SW 1271 (cell line): ENCODE measurements at places on chromosomes 11 and 22.

DNA sequence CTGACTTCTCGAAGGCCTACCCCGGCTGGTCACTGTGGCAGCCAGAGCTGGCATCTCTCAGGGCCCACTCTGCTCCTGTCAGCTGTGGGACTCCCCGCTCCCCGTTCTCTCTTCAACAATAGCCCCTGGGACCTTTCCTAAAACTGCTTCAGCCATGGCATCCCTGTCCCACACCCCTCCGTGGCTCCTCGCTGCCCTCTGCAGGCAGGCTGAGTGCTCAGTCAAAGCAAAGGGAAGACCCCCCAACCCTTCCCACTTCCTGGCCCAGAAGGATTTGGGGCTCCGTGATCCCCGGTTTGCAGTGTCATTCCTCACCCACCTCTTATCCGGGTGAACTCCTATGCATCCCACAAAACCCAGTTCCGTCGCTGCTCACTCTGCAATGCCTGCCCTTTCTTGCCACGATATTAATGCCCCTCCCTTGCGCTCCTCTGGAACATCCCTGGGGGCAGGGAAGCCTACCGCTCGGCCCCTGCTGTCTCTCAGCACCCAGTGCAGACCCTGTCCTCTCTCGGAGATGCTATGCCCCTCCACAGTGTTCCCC, 1.6 kb upstream of the TH start:
- DNase-seq, result no peak

DNA sequence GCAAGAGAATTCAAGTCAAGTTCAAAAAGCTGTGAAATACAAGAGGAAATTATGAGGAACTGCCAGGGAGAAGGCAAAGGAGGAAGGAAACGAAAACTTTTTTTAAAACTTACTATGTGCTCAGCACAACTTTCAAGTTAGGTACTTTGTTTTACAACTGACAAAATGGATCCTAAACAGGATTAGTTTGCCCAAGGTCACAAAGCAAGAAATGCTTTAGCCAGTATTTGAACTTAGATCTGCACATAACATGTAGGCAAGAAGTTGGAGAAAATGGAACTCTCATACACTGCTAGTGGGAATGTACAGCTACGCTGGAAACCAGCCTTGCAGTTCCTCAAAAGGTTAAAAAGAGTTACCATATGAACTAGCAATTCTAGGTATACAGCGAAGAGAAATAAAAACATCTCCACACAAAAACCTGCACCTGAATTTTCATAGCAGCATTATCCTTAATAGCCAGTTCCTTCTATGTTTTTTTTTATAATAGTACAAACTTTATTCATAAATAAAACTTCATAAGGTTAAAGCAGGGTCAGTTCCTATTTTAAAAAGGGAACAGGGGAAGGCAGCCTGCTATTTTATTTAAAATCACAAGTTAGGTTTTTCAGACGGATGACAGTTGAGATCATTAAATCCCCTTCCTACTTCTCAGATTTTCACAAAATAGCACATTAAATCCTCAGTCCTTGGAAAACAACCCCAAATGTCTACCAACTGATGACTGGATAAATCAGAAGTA, 19.2 kb downstream of the DDX6 start:
- no peak for DNase-seq

DNA sequence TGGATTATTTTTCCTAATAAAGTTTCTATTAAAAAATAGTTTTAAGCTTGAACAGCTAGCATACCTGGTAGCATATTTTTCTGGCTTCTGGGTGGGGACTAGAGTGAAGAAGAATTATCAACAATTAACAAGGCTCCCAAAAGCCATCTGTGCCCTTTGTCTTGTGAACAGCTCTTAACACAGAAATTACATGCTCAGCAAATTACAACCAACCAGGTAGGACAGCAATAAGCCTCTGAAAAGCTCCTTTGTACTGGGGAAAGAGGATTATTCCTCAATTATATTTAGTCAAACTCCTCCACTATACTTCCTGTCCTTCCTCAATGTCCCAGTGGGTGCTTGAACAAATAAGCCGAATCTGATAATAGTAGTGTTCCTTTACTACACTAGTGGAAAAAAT, 162.8 kb downstream of the RAB38 start:
- no peak for DNase-seq

DNA sequence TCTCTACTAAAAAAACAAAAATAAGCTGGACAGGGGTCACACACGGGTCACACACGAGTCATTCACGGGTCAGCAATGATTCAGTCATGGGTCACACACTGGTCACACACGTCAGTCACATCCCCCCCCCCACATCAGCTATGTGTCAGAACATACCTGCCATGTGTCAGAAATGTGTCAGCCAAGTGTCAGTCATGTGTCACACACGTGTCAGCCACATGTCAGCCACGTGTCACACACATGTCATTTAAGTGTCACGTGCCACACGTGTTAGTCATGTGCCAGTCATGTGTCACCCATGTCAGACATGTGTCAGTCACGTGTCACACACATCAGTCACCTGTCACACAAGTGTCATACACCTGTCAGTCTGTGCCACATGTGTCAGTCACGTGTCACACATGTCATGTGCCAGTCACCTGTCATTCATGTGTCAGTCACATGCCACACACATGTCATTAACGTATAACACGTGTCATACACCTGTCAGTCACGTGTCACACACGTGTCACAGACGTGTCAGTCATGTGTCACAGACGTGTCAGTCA, 28.7 kb upstream of the MMP20 start:
- DNase-seq, result no peak

GRCh38 chr11:58061813-58062212, 31.1 kb downstream of the OR6Q1 start:
- no peak for DNase-seq

DNA sequence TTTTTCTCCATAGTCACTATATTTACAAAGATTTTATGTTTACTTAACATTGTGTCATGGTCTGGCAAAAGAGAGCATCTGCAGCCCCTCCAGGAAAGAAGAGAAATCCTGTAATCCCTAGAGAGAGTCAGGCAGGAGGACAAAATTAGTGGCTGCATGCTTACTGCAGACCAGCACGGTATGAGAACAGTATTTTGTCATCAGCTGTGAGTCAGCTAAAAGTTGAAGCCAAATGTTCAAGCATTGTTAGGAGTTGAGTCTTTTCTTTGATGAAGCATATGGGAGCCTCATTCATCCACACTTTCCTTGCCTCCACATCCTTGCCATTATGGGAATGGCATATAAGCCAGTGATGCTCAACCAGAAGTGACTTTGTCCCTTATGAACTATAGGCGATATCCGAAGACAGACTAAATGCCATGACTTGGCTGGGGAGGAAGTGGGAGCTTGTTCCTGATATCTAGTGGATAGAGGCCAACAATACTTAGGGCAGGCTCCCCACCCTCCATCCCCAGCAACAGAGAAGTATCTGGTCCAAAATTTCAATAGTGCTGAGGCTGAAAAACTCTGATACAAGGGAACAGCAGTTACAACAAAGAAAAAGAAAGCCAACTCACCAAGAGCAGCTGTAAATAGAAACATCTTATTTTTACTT, 112.0 kb upstream of the OR5AK2 start:
- DNase-seq, result no peak

DNA sequence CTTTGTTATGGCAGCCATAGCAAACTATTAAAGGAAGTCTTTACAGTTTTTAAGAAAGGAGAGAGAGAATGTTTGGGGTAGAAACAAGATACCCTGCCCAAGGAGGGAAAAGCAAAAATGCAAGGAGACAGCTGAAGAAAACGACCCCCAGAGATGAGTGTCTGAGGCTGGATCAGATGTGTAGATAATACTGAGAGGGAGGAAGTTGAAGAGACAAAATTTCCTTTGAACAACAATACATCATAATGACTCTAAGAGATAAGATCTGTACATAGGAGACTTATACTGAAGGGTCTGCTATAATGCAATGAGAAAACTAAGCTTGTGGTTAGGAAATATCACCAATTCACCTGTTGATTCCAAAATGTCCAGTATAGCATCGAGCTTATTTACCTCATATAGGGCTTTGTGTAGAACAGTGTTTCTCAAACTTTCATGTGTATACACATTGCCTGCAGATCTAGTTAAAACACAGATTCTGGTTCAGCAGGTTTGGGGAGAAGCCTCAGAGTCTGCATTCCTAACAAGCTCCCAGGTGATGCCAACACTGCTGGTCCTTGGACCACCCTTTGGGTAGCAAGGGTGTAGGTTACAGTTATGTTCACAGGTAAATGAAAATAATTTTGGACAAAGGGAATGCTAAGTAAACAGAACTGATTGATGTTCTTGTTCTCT, 5.8 kb upstream of the CEP295 start:
- DNase-seq, result no peak

DNA sequence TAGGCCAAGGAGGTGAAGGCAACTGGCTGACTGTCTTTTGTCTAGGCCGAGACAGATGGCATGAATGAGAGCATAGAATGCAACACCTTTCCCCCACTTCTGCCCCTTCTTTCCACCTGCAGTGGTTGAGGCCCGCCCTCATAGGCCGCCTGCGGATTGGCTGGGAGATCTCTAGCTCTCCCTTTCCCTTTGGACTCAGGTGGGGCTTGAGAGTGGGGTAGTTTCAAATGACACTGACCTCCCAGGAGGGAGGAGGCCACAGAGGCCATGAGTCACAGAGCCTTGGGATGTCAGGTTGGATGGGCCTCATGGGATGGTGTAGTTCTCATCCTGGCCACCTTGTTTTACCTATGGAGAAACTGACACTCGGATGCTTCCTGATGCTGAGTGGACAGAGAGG, 9.1 kb downstream of the MICAL2 start:
- DNase-seq, result no peak

DNA sequence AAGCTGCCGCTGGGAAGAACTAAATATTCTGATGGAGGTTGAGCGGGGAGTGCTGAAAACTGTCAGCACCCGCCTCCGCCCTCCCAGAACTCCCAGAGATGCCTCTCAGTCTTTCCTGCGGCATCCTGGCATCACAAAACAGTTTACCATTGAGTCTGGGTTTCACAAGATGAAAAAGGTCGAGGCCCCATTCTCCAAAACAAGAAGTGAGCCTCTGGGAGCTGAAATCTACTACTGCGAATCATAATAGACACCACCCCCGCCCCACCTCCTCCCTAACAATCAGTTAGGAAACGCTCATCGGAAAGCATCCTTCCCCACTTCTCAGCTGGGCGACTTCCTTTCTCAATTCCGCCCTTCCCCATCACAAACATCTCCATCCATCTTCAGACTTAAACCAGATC, 1.0 kb downstream of the SUN2 start:
- no peak for DNase-seq

DNA sequence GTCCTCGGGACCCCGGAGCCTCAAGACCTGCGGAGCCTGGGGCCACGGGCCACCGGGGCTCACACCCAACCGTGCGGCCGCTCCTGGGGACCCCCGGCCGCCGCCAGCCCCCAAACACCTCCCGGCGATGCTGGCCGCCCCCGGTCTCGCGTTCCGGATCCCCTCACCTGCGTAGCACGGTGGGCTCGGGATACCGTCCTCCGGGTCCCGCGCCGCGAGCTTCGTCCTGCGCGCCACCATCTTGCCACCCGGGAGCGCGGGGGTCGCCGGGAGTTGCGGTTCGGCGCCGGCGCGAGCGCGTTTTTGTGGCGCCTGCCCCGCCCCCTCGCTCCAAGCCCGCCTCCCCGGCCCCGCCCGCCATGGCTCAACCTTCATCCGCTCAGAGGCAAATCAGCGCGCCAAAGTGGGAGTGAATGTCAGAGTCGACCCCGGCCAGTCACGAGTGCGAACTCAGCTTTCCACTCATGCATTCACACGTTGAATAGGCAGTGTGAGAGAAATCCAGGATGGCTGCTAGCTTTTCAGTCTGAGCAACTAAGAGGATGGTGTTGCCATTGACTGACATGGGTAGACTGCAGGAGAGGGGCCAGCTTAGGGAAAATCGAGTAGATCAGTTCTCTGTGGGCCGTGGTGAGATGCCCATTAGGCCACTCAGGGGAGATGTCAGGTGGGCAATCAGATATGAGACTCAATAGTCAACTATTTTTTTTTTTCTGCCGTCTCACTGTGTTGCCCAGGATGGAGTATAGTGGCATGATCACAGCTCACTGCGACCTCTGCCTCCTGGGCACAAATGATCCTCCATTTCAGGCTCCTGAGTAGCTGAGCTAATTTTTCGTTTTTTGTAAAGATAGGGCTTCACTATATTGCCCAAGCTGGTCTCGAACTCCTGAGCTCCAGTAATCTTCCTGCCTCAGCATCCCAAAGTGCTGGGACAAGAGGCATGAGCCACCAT, 28.3 kb downstream of the SERHL2 start:
- no peak for DNase-seq

DNA sequence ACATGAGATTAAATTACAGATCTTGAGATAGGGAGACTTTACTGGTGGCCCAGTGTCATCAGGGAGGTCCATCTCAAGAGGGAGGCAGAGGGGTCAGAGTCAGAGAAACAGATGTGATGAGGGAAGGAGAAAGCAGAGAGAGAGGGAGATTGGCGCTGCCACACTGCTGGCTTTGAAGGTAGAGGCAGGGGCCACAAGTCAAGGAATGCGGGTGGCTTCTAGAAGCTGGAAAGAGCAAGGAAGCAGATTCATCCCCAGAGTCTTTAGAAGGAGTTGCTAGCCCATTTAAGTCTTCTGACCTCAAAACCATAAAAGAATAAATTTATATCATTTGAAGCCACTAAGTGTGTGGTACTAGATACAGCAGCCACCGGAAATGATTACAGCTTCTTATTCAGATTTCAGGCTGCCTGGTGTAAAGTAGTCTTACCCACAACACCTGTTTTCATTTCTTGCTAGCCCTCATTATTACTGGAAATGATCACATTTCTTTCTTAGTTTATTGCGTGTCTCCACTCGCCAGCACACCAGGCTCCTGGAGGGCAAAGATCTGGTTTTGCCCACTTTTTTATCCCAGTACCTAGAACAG, 12.6 kb upstream of the SERPINH1 start:
- DNase-seq, result no peak

DNA sequence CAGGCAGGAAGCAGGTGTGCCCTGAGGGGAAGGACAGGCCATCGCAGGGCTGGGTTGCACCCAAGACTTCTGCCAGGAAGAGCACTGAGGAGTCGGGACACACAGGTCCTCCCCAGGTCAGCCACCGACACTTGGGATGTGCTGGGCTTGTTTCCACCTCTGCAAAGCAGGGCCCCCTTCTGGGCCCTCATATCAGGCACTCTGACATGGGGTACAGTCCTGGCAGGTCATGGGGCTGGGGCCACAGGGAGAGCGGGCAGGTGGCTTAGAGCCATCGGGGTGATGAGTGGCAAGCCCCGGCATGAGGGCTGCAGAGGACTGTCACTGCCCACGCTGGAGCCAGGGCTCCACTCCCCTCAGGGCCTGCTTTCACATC, 7.9 kb upstream of the ADORA2A start:
- DNase-seq, result no peak

GRCh38 chr11:94853836-94854235, 85.7 kb downstream of the AMOTL1 start:
- no peak for DNase-seq

- no peak for DNase-seq
These were observed 14.9 kb upstream of the SOX10 start for GRCh38 chr22:37999236-37999635.
